ENCODE measurements at places on chromosomes 4 and X.
A peak's percentile ranks its signal among the peaks of the same experiment; 100 is the strongest.

GRCh38 chrX:138748480-138748879 is 37.0 kb upstream of the FGF13 start:
- no peak for DNase-seq

GRCh38 chrX:16946971-16947562 is 609 bp downstream of the REPS2 start:
- DNase-seq = peak; percentile 53

DNA sequence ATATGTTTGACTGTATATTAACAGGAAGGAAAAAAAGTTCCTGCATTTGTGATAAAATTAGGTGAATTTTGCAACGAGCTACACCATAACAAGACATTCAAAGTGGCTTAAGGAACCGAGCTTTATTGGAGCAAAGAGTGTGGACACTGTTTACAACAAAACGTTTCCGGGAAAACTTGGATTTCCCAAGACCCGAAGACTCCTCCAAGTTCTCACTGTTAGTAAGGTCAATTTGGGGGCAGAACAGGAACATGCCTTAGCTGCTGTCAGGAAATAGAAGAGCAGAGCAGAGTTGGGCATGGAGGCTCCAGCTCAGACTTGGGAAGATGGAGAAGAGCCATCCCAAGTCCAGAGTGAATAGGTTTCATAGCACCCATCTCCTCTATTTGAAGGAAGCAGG is 16.5 kb downstream of the ADH6 start:
- no peak for DNase-seq

GRCh38 chr4:94277534-94277933 is 65.1 kb downstream of the HPGDS start:
- DNase-seq = no peak

DNA sequence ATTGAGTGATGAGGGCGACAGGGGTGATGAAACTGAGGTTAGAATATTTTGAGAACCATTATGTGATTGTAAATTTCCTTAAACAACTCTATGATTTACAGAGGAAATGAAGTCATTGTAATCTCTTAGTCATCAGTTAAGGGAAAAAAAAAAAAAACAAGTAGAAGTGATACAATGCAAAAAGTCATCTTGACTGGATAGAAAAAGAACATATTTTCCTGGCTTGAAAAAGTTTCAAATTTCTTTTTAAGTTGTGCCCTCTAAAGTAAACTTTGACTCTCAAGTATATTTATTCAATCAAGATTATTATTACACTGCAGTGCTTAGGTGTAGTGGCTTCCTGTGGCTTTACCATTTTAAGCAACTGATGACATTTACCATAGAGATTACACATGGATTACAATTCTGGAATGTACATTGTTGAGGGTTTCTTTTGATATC is 40.6 kb downstream of the GABRB1 start:
- DNase-seq = no peak

GRCh38 chrX:7028246-7028645 is 119.3 kb upstream of the STS start:
- DNase-seq = no peak

DNA sequence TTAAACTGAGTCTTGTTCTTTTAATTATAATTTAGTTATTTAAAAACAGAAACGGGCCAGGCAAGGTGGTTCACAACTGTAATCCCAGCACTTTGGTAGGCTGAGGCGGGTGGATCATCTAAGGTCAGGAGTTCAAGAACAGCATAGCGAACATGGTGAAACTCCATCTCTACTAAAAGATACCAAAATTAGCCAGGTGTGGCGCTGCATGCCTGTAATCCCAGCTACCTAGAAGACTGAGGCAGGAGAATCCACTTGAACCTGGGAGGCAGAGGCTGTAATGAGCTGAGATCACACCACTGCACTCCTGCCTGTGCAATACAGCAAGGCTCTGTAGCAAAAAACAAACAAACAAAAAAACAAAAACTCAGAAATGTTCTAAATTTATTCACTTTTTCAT is 852.9 kb downstream of the TECRL start:
- DNase-seq = no peak

DNA sequence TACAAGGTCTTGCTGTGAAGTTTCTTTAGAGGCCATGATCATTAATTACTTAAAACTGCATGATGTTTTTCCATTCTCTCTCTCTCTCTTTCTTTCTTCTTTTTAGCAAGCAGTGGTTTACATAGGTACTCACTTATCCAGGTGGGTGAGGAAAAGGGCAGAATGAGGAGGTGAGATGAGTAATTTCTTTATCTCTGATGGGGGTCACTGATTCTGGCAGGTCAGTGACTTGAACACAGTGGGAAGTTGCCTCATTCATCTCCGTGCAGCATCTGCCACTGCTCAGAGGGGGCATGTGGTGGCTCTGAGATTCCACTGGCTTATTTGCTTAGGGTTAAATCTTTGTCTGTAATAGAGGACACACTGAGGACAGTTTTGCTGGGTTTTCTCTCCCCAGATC is 62.6 kb downstream of the FAM114A1 start:
- no peak for DNase-seq

DNA sequence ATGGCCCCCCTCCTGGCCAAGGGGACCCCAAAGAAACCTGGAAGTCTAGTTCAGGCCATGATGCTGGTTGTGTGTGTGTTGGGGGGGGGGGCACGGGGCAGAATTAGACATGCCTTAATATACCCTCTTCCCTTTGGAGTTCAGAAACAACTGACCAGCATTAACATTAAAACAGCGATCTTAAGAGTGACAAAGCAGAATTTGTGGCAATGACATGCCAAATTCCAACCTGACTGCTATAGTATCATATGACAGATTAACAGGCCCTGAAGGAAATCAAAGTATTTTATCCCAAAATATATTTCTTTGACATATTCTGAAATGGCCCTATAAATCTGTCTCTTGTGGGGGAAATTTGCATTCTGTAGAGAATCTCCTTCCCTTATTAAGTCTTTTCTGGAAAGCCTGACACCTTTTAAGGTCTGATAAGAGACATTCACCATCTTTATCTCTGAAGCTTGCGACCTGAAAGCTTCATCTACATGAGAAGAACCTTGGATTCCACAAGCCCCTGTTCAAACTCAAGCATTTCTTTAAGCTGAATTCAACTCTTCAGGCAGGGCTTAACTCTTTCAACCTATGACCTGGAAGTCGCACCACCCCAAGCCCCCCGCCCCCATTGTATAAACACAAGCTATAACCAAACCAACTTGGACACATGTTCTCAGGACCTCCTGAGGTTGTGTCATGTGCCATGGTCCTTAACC is 40.2 kb downstream of the ABCB7 start:
- DNase-seq = no peak

DNA sequence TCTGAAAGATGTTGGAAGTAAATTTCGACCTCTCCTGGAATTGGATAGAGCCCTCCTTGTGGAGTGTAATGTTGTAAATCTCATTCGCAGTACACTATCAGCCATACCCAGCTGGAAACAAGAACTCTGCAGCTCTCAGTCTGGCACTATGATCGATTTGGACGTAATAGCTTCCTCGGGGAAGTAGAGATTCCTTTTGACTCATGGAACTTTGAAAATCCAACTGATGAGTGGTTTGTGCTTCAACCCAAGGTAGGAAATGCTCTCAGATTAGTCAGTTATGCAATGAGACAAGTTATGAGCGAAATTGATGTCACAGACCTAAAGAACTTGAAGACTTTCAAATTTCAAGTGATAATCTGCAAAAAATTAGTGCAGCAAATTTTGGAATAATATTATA is 103.9 kb downstream of the SYTL5 start:
- no peak for DNase-seq

GRCh38 chr4:186271081-186271678 is 5.2 kb downstream of the F11 start:
- no peak for DNase-seq

GRCh38 chr4:147843162-147843561 is 111.3 kb downstream of the ARHGAP10 start:
- no peak for DNase-seq

- no peak for DNase-seq
These were observed 24.3 kb downstream of the TBCK start for GRCh38 chr4:106291678-106292077.

- DNase-seq = no peak
These were observed 1381.5 kb upstream of the AGA start for GRCh38 chr4:178823673-178824295.

- DNase-seq = no peak
These were observed 48.9 kb upstream of the PHF8 start for GRCh38 chrX:54093159-54093558.

DNA sequence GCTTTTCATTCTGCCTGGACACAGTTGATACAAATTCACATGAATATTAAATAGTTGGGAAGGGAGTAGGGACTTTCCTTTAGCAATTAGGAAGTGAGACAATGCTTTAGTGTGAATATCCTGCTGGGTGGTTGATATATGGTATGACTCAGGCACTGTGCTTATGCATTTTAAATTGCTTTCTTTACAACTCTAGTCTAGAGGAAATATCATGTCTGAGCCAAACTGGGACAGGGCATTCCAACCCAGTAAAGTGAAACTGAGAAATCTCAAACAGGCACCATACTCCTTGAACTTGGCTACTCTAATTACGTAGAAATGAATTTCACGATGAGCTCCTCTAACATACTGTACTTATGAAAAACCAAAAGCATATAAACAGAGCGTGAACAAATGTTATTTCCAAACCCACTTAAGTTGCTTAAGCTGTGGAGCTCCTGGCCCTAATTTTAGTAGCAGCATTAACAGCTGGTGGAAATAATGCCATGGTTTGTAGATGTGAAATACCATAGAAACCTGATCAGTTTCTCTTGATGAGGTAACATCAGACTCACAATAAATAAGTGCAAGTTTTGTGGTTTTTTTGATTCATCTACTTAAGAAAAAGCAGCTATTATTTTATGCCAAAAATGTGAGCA is 242.9 kb upstream of the GK2 start:
- no peak for DNase-seq

GRCh38 chr4:40845154-40845835 is 95.5 kb downstream of the NSUN7 start:
- no peak for DNase-seq

GRCh38 chr4:22407361-22407760 is 108.5 kb downstream of the ADGRA3 start:
- DNase-seq = no peak

DNA sequence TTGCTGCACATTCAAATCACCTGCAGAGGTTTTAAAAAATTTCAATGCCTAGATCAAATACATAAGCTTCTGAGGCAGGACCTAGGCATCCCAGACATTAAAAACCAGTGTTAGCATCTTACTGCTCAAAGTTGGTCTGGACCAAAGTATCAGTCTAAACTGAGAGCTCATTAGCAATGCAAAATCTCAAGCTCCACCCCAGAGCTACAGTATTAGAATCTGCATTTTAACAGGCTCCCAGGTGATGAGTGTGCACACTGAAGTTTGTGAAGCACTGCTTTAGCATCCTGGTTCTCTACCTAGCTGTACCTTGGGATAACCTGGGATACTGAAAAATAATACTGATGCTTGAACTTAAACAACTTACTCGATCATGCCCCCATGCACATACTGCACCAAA is 96.0 kb downstream of the PRRG1 start:
- DNase-seq = no peak

DNA sequence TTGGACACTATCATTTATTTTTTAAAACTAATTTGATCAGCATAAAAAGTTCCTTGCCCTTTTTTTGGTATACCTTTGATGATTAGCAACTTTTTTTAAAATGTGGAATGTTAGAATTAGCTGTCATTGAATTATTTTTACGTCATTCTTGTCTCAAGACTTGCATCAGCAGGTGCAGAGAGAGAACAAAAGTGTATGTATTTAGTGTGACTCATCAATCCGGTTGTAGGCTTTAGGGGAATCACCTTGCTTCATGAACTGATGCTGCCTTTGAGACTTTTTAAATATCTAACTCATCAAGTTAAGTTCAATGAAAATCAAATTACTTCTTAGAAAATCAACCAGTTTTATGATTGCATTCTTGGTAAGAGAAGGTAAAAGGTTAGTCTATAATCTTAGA is 125.1 kb downstream of the ARX start:
- no peak for DNase-seq

DNA sequence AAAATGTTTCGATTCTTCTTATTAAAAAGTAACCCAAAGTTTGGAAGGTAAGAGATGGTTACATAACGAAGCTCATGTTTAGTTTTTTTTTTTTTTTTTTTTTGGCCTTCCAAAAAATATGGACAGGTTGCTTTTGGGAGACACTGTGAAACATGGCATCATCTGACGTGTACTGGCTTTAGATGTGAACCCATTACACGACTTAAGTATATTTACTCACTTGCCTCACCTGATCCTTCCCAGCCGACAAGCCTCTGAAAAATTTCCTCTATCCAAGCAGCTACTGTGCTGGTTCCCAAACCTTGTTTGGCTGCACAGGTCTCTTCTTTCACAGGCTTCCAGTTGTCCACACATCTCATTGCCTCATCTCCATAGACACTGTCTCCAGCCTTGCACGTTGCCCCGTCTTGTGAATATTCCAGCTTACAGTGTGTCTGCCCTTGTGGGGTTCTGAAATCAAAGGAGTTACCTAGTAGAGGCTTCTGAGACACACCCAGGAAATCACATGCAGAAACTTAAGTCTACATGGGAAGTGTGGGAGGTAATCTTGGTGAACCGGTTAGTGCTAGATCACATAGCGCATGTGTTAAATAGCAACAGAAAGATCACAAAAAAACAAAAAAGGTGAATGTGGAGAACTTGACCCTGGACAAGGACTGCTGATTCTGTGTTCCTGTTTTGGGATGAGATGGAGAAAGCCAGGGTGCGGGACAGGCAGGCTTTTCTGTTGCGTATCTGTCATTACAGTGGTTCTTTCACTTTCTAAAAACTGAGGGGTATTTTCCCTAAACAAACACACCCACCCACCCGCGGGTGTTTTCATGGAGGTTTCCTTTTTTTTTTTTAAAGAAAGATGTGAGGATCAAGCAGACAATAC is 328.6 kb downstream of the ARHGAP10 start:
- no peak for DNase-seq

DNA sequence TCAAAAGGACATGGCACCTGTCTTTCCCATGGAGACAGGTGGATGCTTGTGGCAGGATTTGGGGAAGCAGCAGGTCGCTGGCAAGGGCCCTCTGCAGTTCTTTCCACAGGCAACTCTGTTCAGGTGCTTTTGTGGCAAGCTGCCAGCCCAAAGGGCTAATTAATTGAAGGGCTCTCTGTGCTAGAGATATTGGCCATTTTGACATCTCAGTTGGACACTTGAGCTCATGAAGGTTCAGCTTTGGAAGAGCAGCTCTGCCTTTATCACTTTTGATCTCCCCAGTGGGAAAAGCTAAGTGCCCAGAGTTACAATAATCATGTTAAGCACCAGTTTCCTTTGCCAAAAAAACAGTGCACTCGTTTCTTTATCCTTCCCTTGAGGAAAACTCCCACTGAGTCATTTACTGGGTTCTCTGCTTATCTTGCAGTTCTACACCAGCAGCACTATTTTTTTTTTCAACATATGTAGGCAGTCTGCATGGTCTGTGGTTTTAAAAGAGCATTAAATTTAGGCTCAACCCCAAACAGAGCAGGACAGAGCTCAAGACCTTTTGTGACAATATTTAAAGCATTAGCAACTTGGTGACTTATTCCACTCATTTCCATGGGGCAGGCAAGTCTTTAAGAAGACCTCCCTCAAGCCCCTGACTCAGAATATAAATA is 336.4 kb upstream of the RASGEF1B start:
- no peak for DNase-seq

DNA sequence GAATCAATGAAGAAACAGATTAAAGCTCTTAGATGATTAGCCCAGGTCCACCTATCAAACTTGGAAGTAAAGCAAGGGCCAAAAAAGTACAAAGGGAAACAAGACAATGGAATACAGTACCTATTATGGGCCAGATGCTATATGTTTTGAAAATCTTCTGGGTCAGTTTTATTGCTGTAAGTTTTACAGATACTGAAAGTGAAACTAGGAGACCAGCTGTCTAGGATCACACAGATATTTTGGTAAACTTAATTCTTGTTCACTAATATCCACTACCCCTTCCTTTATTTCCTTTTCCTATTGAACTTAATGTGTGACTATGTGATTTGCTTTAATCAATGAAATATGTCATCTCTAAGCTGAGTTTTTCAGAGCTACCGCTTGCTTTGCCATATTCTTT is 505.4 kb upstream of the PITX2 start:
- DNase-seq = no peak

All from Right ventricle myocardium inferior (tissue), 1 donor.